ENCODE measurements at places on chromosomes 4 and X.
A peak's percentile ranks its signal among the peaks of the same experiment; 100 is the strongest.

DNA sequence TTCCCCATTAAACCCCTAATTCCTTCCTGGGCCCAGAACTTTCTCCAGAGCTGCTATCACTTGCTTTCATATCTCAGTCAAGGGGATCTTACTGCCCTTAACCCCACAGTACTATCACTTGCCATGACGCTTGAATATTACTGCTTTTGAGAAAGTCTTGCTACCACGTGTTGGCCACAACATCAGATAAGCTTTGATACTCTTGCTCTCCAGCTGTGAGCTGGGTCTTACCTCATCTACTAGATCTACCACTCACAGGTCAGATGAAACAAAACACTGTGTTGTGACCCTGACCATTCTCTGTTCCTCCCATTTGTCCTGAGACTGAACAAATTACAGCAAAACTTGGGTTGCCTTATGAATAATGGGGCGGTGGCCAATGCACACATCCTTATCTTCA lies 12.1 kb upstream of the TAPT1 start:
- no peak for DNase-seq

DNA sequence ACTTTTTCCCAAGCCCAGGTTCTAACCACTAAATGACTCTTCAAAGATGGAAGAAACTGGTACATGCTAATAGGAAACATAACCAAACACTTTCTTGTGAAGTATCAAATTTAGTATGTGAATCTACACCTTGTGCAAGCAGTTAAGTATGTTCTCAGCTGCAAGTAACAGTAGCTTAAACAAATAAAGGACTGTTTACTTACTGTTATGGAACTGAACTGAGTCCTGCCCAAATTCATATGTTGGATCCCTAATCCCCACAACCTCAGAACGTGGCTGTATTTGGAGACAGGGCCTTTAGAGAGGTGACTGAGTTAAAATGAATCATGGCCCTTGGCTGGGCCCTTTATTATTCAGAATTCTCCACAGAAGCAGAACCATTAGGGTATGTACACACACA lies 178.7 kb downstream of the KDR start:
- no peak for DNase-seq

DNA sequence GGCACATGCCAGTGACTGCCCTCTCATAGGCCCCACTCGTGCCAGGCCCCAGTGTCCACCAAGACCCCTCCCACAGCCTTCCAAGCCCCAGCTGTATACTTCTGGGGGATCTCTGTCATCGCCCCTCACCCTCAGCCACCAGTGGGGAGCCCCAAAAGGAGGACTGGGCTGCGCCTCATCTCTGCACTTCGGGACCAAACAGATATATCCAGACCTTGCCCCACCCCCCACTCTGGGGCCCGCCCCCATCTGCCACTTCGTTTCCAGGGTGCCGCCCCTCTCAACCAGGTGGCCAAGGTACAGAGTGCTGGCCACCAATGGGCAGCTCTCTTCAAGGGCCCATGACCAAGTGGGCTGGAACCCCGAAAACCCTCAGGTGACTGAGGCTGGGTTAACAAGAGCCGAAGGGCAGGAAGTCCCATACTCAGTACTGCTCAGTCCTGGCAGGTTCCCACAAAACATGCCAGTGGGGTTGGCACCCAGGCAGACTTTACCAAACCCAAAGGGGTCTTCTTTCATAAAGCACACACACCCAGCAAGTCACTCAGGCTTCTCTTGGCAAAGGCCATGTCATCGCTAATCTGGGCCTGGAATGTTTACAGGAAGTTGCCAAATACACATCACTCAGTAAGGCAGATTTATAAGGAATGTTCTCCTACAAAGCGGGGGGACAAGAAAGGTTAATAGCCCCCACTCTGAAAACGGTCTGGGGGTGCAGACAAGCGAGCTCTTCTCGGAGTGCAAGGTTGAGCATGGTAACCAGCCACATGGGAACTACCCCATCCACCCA lies 4.4 kb downstream of the ZFYVE28 start:
- no peak for DNase-seq

DNA sequence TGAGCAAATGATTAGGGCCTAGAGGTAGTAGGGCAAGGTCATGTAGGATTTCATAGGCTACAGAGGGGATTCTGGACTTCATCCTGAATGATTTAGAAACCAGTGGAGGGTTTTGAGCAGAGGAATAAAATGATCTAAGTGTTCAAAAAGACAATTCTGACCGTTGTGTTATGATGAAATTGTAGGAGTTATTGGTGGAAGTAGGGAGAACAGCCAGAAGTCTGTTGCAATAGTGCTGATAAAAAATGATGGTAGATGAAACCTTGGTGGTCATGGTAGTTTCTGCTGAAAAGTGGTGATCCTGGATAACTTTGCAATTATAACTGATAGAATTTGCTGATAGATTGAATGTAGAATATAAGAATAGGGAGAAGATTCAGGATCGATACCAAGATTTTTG lies 60.2 kb downstream of the MID1IP1 start:
- DNase-seq: no peak

- DNase-seq: no peak
These were observed 2.2 kb upstream of the IQSEC2 start for GRCh38 chrX:53283567-53283966.

GRCh38 chr4:116453127-116453526 lies 632.2 kb downstream of the TRAM1L1 start:
- DNase-seq: no peak

GRCh38 chr4:33073811-33074210 lies 2353.6 kb downstream of the PCDH7 start:
- DNase-seq: no peak

GRCh38 chr4:242121-242848 lies 63.0 kb downstream of the ZNF732 start:
- DNase-seq: peak; percentile 85

DNA sequence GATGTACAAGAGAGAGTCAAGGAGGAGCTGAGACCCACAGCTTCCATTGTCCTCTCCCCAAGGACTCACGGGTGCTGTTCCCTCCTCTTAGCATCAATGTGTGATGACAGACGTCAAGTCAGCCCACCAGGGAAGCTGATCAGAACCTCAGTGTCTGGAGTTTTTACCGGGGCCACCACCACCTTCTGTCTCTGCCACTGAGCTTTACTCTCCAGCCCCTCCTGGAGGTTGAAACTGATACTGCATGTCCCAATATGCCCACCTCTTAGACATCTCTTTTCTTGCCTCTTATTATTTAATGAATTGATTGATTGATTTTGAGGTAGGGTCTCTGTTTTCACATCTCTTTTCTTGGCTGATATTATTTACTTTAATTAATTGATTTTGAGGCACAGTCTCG lies 10.3 kb upstream of the AKAP17A start:
- DNase-seq: peak; percentile 27

DNA sequence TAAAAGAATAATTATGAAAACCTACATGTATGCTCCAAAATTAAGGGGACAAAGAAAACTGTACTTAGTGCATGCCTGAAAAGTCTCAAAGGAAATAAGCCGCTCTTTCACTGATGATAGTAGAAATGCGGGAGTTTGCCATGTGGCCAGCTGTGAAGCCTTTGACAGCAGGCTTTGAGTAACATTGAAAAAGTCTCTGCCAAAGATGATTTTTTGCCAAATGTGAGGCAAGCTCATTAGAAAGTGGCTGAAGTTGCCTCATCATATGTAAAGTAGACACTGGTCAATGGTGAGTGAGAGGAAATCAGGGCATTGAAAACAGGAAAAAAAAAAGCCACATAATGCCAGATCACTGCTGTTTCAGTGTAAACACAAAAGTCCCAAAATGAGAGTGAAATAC lies 2360.1 kb downstream of the PCDH7 start:
- DNase-seq: no peak

- DNase-seq: no peak
These were observed 352.7 kb downstream of the NKX6-1 start for GRCh38 chr4:84146300-84146959.

- DNase-seq: no peak
These were observed 1.9 kb downstream of the GASK1B start for GRCh38 chr4:158170691-158171561.

DNA sequence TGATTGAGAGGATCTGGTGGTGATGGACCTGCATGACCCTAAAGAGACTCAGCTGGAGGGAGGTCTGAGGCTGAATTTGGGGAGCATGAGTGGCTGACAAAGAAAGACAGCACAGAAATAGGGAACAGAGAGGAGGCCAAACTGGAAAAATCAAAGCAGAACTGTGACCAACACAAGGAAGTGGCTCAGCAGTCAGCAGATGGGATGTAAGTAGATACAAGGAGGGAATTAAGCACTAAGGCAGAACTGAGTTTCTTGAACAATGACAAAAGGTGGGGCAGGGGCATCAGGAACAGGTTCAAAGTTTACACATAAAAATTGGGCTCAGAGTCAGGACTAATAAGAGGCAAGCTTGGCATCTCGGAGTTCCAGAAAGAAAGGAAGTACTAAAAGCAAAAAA lies 144.3 kb upstream of the KLF3 start:
- no peak for DNase-seq

- DNase-seq: no peak
These were observed 44.3 kb downstream of the TASL start for GRCh38 chrX:30533266-30533665.

- no peak for DNase-seq
These were observed 61.7 kb upstream of the CAMK2D start for GRCh38 chr4:113823291-113823659.

All from COR-L47 (cell line).